ENCODE measurements at places on chromosomes 13 and 19.

DNA sequence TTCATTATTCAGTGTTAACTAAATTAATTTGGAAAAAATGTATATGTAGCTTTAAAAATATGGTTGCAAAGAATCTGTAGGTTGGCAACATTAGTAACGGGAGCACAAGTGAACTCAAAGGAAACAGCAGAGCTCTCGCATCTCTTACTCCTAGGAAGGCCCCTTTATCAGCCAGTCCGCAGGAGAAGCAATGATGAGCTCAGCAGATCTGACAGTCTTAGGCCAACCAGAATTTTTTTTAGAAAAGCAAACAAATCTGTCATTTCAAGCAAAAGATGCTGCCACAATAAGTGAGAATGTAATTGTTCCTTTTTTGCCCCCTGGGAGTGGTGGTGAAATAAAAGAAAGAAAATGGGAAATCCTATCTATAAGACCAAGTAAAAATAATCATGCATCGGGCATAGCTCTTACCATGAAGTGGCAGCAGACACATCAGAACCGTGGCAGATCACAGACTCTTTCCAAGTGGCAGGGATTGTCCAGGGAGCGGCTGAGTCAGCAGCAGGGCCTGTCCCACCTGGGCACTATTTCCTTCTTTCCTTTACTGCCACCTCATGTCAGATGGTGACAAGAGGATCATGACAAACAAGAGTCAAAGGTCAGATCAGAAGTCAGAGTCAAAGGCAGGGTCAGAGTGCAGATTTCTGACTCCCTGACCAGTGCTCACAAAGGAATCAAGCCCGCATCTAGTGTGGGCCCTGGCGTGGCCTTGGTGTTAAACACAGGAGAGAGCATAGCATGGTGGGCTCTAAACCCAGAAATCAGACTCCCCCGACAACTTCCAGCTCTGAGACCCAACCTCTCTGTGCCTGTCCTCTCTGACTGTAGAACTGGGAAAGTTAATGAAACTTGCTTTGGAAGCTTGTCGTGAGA lies 84.0 kb upstream of the MTIF3 start:
- DNase-seq: no peak

DNA sequence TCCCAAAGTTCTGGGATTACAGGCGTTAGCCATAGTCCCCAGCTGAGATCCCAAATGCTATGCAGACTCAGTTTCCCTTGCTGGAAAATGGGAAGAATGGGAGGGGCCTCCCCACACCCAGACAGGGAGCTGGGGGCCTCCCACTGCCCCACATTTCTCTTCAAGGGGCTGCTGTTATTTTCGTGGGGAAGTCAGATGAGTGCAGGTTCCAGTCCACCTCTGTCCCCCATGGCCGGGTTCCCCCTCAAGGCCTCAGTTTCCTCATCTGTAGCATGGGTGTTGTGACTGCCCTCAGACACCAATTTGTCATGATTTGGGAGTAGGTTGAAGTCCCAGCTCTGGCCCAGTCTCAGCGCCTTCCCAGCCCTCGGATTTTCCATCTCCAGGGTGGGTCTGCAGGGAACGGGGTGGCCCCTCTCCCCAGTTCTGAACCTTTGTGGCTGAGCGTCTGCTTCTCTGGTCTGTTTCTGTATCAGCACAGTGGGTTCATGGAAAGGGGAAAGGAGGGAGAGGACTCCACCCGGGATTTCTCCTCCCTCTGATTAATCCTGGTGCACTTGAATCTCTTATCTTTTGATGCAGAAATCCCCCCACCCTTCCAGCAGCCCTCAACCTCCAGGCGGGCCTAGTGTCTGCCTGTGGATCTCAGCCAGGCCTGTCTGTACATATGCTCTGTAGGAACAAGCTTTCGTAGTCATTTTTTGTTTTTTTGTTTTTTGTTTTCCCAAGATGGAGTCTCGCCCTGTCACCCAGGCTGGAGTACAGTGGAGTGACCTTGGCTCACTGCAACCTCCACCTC lies 12.2 kb downstream of the NFIC start:
- no peak for DNase-seq

DNA sequence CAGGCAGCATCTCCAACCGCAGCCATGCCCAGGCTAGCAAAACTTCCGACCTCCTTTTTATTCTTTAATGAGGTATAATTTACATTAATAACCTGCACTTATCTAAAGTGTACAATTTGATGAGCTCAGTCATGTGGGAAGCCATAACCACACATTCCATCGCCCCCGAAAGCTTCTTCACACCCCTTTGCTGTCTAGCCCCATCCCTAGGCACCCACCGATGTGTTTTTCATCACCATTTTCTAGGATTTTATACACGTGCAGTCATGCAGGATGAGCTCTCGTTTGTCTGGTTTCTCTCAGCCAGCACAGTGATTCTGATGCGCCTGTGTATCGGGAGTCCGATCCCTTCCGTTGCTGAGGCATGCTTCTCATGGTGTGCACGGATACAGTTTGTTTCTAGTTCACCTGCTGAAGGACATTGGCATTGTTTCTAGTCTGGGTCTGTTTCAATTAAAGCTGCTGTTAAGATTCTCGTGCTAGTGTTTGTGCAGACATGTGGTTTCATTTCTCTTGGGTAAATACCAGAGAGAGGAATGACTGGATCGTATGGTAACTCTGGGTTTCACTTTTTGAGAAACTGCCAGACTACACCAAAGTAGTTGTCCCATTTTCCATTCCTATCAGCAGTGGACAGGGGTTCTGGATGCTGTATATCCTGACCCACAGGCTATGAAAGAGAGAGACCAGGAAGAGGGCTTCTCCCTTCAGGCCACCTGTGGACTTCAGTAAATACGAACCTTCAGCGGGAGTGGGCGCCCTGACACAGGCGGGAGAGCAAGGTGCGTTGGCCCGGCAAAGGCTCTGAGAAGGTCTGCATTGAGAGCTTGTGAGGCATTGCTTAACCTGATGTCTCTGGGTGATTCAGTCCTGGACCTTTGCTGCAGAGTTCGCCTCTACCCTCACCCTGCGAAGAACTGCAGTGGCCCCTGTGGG lies 4.9 kb downstream of the AP1M1 start:
- no peak for DNase-seq

DNA sequence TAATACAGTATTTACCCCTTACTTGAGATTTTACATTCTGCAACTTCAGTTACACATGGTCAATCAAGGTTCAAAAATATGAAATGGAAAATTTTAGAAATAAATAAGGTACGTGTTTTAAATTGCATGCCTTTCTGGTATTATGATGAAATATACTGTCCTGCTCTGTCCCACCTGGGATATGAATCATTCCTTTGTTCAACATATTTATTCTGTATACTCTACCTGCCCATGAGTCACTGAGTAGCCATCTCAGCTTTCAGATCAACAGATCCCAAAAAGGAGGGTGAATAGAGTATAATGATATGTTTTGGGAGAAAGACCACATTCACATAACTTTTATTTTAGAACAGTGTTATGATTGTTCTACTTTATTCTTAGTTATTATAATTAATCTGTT lies 37.8 kb downstream of the STOML3 start:
- DNase-seq: no peak

DNA sequence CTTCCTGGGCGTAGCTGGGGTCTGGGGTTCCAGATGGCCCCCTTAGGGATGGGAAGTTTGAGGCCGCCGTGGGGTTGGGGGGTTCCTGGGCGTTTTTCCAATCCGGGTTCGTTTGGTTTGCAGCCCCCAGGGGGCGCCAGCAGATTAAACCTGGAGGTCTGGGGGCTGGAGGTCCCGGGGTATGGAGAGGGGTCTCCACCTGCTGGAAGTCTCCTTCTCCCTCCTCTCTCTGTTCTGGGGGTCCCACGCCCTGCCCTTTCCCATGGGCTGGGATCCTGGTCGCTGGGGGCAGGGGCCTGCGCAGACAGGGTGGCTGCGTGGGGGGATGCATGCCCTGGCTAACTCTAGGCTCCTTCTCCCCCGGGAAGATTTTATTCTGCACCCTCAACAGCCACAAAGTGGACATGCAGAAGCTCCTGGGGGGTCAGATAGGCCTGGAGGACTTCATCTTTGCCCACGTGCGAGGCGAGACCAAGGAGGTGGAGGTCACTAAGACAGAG lies 899 bp downstream of the GIPC3 start:
- DNase-seq: no peak
